HepG2 (cell line): ENCODE measurements at places on chromosomes 7 and 10. TPM values are rescaled to one million over a fixed set of nuclear protein-coding genes. Genes with fewer than 3 reads are reported as not detected.

DNA sequence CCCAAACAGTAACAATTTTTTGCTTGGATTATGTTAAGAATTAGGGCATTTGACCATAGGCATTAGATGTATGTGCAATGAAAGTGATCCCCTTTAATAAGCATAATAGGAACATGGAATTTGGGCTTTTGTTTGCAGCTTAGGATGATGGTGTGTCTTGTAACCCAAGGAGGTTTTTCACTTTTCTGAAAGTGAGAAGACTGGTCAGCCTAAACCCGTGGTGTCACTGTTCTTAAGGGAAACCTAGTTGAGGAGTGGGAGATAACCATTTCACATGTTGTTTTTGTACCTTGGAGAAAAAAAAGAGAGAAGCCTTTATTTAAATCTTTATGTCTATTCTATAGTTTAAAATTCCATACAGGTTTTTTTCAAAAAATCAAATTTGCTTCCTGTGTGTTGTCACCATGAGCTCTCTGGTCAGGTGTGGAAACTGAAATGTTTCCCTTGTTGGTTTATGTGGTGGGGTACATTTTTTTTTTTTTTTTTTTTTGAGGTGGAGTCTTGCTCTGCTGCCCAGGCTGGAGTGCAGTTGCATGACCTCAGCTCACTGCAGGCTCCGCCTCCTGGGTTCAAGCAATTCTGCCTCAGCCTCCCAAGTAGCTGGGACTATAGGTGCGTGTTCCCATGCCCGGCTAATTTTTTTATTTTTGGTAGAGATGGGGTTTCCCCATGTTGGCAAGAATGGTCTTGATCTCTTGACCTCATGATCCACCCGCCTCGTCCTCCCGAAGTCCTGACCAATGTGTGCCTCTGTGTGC is 7.7 kb downstream of the CCM2 start:
- no peak for DNase-seq

DNA sequence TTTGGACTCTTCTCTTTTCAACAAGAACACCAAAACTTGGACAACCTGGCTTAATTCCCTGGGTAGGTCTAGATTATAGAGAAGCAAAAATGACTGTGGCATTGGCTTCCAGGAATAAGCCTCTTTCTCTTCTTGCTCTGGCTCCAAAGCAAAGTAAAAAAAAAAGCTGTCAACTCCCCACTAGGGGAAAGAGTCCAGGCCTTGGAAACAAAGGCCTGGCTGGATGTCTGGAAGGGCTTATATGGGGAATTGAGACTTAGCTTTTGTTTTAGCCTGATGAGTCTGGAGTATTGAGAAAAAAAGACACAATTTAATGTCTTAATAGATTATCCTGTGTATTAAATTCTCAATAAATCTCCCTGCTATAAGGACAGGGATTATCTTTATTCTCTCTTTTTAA is 300.6 kb downstream of the SORCS3 start:
- DNase-seq, result no peak

DNA sequence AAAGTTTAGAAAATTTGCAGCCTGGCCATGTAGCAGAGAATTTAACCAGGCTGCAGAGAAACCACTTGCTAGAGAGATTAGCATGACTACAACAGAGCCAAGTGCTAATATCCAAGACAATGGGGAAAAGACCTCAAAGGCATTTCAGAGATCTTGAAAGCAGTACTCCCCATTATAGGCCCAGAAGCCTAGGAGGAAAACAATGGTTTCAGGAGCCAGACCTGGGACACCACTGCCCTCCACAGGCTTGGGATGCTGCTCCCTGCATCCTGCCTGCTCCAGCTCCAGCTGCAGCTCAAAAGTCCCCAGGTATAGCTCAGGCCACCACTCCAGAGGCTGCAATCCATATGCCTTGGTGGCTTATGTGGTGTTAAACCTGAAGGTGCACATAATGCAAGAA is 101.5 kb upstream of the TMEM72 start:
- DNase-seq, result no peak

DNA sequence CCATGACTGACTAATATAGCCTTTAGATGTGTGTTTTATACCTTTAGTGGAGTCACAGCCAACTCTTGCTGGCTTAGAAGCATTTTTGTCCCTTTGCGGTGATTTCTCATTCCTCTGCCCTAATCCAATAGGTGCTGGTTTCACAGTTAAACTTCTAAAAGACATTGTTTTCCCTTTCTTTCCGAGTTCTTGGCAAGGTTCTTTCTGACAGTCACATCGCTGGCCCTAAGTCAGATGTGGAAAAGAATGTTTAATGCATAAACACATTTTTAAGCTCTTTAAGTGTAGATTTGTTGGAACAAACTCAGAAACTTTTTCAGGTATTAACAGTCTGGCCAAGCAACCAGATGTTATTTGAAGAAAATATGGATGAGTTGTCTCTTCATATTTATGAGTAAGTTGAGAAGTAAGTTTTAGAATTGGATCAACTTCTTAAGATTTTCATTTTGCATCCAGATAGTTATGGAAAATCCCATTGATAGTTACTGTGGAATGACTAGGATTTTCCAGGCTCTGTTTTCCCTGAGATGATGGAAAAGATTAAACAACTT is 4.1 kb downstream of the EPDR1 start:
- DNase-seq, result no peak

- no peak for DNase-seq
Measured at GRCh38 chr10:43906490-43906889, 257.8 kb upstream of the ZNF32 start.

GRCh38 chr7:38461887-38462286 is 169.3 kb downstream of the AMPH start:
- DNase-seq, result no peak

DNA sequence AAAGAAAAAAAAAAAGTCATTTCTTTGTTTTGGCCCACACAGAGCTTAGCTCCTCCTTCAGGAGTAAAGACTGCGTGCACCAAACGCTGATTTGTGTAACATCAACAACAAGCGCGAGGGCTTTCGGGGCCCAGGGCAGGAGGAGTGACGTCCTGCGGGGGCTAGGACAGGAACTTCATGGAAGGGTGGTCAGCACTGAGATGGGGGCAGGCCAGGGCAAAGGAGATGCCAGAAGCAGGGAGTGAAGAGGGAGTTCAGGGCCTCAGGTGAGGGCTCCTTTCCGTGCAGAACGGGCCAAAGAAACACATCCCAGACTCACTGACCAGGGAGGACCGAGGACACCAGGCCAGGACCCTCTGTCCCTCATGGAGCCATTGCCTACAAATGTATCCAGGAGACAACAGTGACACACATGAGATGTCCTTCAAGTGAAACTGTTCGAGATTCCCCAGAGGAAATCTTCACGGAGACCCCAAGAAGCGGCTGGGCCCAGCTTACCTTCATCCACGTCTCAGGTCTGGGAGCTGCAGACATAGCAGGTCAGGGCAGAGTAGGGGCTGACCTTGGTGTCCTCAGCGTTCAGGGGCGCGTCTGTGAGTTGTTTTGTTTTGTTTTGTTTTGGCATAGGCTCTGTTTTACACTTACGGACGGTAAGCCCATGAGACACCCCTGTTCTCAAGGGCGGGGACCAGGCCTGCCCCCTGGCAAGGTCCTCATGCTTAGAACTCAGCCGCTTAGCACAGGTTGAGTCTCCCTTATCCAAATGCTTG is 30.4 kb upstream of the SHH start:
- no peak for DNase-seq

DNA sequence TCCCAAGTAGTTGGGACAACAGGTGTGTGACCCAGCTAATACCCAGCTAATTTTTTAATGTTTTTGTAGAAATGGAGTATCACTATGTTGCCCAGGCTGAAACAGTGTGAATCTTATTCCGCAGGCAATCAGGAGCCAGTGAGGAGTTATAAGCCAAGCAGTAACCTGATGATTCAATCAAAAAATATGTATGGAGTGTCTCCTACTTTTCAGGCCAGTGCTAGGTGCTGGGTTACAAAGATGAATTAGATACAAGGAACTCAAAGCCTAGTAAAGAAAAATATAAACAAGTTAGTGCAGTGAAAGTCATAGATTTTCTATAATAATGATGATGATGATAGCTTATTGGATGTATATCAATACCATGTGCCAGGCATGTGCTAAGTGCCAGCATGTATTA is 13.2 kb upstream of the IFRD1 start:
- no peak for DNase-seq

DNA sequence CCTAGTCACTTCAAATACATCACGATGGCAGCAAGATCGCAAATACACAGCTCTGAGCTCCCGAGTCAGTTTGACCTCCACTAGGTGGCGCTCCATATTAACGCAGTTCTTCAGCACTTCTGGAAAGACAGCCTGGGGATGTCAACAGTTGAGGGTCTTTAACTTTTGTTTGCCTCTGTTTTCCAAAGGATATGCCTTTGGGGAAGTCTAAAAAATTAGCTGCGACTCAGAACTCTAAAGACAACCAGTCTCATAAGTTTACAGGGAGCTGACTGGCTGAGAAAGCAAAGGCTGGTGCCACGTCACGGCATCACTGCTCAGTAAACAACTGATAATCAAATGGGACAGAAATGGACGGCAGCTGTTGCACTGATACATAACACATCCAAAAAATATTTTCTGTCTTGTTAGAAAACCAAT is 458.8 kb downstream of the SORCS1 start:
- peak; percentile 48 for DNase-seq

- no peak for DNase-seq
Measured at GRCh38 chr10:62577666-62578291, 203.6 kb downstream of the ZNF365 start.

DNA sequence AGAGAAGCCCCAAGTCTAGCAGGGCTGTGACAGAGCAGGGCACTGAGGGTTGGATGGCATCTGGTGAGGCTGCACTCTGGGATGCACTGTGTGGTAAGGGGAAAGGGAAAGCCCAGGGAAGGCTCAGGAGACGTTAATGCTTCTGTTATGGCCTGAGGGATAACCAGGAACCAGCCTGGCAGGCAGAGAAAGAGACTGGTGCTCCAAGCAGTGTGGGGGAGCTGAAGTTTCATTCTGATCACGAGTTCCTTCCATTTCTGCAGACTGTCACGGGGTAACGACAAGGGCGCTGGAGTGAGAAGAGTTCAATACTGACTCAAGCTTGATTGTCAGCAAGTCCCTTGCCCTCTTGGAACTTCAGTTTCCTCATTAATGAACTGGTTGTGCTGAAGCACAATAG is 730.9 kb downstream of the GRID1 start:
- no peak for DNase-seq

GRCh38 chr7:29236649-29237048 is 42.1 kb downstream of the CHN2 start:
- no peak for DNase-seq

- DNase-seq, result no peak
Measured at GRCh38 chr7:69893906-69894305, 295.6 kb downstream of the AUTS2 start.

DNA sequence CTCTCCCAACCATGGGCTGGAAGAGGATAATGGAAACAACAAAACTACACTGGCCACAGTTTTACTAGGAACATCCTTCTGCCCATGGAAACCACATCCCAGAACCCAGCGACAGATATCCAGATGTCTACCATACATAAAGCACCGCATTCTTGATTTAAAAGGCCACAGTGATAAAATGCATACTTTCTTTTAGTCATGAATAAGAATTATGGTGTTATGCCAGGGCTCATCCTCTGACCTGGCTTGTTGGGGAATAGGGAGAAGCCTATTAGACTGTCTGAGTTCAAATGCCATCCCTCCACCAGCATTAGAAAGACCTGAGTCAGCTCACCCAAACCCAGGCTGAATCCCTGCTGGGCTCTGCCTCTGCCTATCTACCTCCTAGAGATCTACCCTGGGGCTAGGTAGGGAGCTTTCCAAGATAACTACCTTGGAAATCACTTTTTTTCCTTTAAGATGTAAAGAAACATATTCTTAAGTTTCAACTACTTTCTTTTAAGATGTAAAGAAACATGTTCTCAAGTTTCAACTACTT is 5.2 kb downstream of the ABCA13 start:
- DNase-seq, result no peak

- DNase-seq, result no peak
Measured at GRCh38 chr10:86443936-86444335, 77.3 kb upstream of the GRID1 start.

DNA sequence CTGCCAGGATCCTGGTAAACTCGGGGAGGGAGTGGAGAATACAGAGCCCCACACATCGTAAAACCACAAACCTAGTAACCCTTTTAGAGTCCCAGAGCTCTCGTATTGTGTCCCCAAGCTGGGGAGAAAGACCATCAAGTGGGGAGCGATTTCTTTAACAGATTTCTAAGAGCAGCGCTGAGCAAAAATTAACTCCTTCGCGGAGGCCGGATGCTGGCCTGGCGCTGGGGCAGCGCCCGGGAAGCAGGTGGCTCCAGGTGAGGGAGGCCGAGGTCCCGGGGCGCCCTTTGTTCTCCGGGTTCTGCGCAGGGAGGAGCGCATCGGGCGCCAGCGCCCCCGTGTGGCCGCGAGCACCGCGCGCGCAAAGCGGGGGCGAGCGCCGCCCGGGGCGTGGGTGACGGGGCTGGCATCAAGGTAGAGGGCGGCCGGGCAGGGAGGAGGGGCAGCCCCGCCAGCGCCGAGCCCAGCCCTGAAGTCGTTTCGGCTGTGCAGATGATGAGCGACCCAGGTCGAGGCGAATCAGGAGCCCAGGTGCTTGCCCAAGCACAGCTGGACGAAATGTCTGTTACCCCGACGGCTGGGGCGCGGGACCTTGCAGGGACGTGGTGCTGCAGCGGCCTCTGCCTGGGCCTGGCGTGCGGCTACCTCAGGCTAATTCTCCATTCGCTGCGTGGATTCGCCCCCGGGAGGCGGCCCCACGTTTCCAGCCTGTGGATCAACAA is 10.4 kb upstream of the FGFR2 start:
- peak; percentile 13 for DNase-seq

GRCh38 chr7:136709876-136710275 is 158.6 kb upstream of the CHRM2 start:
- no peak for DNase-seq

GRCh38 chr7:140364819-140365218 is 33.5 kb downstream of the SLC37A3 start:
- DNase-seq, result no peak

- no peak for DNase-seq
Measured at GRCh38 chr7:92306153-92306552, 60.4 kb downstream of the ANKIB1 start.

DNA sequence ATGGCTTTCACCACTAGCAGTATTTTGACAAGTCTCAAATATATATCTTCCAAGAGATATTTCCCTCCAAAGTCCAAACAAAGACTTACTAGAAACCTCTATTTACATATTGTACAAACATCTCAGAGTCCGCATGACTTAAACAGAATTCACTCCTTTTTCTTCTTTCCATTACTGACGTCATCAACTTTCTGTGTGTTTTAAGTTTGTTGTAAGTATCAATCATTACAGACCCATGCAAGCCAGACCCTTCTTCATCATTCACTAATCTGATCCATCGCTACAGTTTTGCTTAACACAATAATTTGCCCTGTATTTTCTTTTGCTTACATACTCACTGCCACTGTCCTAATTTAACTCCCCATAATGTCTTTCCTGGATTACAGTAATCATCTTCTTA is 51.9 kb downstream of the SEMA3A start:
- no peak for DNase-seq

Gene STEAP4
- polyA plus RNA-seq, result not detected in 2 replicates

Gene EIF4EBP2
- polyA plus RNA-seq, result 15.2 and 16.9 TPM in 2 replicates

Gene CCDC146
- polyA plus RNA-seq, result 4.1 and 5.3 TPM in 2 replicates

Gene NME8
- polyA plus RNA-seq, result not detected in 2 replicates

Gene SPDYE8
- not detected in 2 replicates for polyA plus RNA-seq

Gene MRLN
- polyA plus RNA-seq, result not detected in 2 replicates

Gene HTRA1
- 0.11 and 0.18 TPM in 2 replicates for polyA plus RNA-seq

Gene PKD1L1
- 0.01 TPM in 2 replicates for polyA plus RNA-seq
